DMS79 treated with DMSO at 0.1 percent for 48 hours (cell line): ENCODE measurements at places on chromosomes 7 and 10.

DNA sequence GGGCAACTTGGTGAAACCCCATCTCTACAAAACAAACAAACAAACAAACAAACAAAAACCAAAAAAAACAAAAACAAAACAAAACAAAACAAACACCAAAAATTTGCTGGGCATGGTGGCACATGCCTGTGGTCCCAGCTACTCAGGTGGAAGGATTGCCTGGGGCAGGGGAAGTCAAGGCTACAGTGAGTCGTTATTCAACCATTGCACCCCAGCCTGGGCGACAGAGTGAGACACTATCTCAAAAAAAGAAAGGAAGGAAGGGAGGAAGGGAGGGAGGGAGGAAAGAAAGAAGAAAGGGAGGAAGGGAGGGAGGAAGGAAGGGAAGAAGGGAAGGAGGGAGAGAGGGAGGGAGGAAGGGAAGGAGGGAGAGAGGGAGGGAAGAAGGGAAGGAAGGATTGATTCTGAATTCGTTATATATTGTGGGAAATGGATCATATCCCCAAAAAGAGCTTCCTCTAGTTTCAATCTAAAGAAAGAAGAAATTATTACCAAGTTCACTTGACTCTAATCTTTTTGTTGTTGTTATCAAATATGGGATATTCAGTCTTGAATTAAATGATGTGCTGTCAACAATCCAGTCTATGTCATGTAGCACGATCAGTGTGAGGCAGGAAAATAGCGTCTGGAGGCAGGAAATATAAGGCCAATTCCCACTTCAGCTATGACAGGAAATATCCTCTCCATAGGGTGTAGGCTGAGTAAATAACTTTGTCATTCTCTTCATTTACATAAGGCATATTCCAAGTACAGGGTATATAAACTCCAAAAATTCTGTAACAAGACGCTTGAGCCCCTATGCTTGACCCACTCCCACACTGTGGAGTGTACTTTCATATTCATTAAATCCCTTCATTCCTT is 26.2 kb upstream of the TRIM24 start:
- DNase-seq = no peak

- DNase-seq = no peak
Observed at GRCh38 chr10:35442592-35442991, 106.3 kb downstream of the CCNY start.

- DNase-seq = no peak
Observed at GRCh38 chr10:76306856-76307255, 875.4 kb downstream of the LRMDA start.

- DNase-seq = no peak
Observed at GRCh38 chr10:33635967-33636515, 301.6 kb upstream of the NRP1 start.

DNA sequence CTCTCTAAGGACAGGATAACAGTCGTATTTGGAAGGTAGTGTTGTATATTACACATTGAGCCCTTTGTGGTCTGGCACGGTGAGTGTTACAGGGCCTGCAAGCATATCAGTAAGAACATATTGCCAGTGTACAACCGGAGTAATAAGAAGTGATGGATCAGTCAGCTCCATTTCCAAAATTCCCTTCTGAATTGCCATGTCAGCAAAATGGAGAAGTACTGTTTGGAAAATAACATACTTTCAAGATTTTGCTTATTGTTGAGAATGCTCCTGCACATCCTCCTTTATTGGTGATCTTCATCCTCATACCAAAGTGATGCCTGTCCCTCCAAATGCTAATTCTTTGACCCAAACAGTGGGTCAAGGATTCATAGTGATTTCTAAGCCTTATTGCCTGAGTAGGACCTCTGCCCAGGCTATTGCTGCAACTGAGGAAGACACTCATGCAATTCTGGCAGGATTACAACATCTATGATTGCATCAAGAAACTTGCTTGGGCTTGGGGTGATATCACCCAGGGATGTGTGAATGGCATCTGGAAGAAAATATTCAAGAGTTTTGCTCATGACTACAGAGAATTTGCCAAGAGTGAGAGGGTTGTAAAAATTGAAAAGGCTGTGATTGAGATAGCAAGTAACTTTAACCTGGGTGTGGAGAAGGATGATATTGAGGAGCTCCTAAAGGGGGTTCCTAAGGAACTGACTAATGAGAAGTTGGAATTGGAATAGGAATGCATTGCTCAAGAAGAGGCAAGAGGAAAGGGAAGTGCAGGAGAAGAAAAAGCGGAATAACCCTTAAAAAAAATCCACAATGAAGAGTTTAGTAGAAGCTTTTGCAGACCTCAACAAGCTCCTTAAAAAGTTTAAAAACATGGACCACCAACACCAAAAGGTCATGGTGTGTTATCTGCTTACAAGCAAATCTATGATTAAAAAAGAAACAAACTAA is 452.2 kb upstream of the SORCS1 start:
- DNase-seq = no peak

DNA sequence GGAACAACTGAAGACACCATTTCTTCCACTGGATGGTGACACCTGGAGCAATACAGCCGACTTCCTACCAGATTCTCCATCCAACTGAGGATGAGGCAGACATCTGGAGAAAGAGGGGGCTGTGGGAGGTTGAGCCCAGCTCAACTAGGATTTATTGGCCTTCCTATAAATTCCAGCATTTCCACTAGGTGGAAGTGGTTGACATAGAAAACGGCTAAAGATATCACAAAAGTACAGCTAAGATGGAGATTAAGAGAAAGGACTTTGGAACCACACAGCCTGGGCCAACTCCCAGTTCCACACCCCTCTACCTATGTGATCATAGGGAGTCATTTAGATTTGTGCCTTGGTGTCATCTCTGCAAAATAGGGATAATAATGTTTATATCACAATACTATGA is 61.3 kb upstream of the CAV2 start:
- DNase-seq = no peak

DNA sequence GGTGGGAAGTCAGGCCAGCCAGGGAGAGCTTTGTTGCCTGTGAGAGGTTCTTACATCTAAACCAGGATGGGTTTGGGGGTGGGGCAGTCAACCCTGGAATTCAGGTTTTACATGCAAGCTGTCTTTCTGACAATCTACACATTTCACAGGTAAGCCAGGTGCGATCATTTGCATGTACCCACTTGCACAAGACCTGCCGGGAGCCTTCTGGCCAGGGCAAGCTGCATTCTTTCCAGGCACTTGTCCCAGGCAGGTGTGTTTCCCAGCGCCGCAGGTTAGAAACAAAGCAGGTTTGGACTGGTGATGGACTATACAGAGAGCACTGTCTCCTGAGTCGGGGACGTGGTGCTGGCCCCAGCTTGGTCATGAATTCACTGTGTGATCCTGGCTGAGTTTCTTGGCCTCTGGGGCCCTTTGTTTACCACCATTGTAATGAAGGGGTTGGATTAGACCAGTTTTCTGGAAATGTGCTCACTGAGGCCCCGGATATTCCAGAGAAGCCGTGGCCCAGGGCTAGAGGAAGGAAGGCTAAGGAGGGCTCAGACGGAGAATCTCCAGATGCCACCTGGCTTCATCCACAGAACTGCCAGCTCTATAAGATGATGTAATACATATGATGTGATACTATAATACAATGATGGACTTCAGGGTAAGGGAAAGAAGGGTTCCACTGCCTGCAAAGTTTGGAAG is 205.2 kb upstream of the SVIL start:
- peak; percentile 3 for DNase-seq
